Right forelimb (tissue), 1 donor: ENCODE measurements at places on chromosomes 16 and 17.
A peak's percentile ranks its signal among the peaks of the same experiment; 100 is the strongest.

- no peak for DNase-seq
These were observed 71.4 kb downstream of the ABR start for GRCh38 chr17:1108478-1108764.

DNA sequence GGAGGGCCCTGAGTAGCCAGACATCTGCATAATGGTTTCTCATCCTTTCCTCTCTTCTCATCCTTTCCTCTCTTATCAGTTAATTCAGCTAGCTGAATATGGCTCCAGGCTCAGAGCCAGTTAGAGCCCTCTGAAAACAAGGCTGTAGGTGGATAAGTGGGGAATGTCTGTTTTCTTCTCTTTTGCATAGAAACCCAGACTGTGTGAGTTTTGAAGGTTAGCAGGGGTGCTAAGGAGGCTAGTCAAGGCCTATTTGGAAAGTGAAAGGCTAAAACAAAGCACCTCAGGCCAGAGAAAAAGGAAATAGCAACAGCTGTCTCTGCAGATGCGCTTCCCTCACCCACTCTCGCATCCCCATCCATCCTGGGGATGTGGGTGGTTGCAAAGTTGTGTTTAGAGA lies 420.9 kb downstream of the SHISA9 start:
- no peak for DNase-seq

DNA sequence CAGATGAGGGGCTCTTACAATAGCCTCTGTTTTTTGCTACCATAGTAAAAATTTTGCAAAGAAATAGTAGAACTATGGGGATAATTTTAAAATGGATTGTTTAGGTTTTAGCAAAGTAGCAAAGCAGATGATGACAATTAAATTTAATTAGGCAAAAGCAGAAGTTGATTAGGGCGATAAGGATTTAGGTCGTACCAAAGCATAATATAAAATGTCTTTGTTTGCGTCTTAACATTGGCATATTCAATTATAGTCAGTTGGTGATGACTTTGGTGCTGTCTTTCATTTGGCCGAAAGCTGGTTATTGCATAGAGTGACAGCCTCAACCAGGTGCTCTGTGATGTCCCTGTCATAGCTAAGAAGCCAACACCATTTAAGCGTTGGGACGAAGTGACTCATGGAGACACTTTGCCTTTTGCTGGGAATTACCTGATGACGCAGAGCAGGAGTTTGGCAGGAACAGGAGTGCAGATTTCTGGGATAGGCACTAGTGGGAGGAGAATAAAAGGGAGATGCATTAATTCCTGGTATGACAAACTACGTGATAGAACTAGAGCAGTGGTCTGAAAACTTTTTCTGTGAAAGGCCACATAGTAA lies 38.3 kb downstream of the MAP2K6 start:
- DNase-seq, result no peak

DNA sequence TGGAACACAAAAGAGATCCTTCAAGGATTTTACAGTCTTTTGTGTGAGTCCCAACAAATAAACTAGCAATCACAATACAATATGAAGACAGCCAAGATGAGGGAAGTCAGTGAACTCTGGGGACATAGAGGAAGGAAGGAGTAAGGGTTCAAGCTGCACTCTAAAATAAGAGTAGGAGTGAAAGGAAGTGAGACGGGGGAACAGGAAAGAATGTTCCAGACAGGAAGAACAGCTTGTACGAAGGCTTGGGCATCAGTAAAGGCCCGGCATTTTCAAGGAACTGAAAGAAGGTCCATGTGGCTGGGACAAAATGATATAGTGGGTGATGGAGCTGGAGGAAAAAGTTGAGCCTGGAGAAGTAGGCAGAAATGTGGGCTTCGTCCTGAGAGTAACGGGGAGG lies 4.5 kb downstream of the CCL17 start:
- no peak for DNase-seq

DNA sequence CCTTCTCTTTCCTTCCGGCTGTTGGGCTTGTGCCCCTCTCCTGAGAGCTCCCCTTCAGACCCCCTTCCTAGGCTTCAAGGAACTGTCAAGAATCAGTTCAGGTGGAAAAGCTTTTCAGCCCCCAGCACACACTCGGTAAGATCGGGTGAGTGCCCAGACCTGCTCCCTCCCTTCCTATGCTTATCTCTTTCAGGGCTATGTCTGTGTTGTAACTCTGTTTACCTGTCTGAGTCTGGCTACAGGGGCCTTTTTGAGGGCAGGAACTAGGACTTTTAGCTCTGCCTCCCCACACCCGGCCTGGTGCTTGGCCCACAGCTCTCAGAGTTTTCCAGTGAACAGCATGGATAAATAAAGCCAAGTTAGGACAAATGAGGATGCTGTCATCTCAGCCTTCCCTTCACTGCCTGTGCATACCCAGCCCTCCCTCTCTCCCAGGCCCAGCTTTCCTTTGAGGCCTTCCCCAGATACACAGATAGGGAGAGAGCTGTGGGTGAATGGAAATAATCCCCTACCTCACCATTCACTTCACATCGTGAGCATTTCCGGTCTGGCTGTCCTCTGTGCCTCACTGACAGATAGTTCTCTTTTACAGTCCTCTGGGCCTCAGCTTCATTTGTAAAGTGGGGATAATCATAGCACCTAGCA lies 5.7 kb upstream of the MRPS23 start:
- DNase-seq, result no peak

- DNase-seq, result no peak
These were observed 17.5 kb downstream of the NDUFAF8 start for GRCh38 chr17:81256616-81257015.

DNA sequence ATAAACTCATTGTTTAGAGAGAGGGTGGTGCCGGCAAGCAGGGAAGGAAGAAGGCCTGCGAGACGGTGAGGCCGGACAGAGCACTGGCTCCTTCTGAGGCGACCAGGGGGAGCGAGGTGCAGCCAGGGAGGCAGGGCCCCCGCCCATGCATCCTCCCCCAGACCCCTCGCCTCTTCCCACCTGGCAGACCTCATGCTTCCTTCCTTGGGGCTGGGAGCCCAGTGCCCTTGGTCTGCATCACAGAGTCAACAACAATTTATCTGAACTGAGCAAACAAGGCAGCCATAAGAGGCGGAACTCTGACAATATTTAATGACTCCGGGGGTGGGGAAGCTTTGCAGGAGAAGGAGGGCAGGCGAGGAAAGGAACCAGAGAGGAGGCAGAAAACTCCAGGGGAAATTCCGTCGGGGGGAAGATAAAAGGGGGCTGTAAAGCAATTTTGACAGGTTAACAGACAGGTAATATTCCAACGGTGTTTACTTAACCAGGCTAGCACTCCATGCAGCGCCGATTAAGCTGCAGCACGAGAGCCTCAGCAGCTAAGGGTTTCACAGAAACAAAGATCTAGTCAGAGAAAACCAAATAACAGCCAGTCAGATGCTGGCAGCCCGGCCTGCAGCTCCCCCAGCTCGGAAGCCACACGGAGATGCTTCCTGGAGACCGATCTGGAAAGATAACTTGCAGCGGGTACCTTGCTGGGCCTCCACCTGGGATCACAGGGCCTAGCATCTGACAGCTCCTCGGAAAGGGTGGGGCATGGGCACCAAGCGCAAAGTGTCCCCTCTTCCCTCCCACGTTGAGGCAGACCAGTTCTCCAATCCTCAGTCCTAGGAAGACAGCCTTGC lies 398.2 kb downstream of the SOX9 start:
- DNase-seq, result no peak

GRCh38 chr17:80389011-80389995 lies 25.7 kb upstream of the ENDOV start:
- DNase-seq, result no peak

- DNase-seq, result no peak
These were observed 295.0 kb downstream of the CEP112 start for GRCh38 chr17:65896889-65897288.

DNA sequence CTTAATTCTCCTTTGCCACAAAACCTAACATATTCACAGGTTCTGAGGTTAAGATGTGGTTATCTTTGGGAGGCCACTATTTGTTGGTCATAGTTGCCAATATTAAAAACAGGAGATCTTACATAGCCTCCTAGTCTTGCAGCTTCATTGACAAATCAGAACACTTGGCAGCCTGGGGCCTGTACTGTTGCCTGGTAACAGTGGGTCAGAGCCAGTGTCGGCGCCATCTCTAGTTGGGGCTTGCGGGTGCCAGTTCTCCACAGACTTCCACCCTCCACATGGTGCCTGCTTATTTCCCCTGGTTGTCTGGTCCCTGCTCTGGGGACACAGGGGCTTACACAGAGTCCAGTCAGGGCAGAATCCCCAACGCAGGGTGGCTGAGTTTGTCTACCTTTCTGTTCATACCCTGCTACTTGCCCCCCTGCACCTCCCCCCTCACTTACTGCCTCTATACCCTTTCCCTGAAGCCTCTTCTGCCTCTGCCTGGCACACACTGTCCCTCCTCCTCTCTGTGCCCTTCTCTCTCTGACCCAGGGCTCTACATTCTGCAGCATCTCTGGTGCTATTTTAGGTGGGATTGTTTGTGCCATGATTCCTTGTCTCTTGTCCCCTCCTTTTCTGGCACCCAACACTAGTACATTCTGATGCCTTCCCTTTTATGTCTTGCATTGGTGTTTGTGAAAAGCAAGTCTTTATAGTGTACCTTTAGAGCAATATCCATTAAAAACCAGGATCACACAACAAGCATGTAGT lies 13.4 kb downstream of the EPN2 start:
- DNase-seq, result no peak

- no peak for DNase-seq
These were observed 39.2 kb downstream of the KSR1 start for GRCh38 chr17:27495460-27495859.

DNA sequence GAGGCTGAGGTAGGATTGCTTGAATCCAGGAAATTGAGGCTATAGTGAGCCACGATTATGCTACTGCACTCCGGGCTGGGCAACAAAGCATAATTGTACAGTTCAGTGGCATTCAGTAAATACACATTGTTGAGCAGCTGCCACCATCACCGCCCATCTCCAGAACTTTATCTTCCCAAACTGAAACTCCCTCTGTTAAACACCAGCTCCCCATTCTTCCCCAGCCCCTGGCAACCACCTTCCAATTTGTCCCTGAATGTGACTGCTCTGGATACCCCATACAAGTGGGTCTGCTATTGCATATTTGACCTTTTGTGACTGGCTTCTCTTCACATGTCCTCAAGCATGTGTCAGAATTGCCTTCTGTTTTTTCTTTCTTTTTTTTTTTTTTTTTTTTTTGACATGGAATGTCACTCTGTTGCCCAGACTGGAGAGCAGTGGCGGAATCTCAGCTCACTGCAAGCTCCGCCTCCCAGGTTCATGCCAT lies 2.9 kb downstream of the RPL38 start:
- DNase-seq, result no peak

- DNase-seq, result no peak
These were observed 2.0 kb downstream of the ADAT1 start for GRCh38 chr16:75621170-75621477.

- no peak for DNase-seq
These were observed 5.6 kb downstream of the BAIAP3 start for GRCh38 chr16:1338855-1339675.

GRCh38 chr17:1673041-1673785 lies 11.5 kb downstream of the PRPF8 start:
- no peak for DNase-seq

DNA sequence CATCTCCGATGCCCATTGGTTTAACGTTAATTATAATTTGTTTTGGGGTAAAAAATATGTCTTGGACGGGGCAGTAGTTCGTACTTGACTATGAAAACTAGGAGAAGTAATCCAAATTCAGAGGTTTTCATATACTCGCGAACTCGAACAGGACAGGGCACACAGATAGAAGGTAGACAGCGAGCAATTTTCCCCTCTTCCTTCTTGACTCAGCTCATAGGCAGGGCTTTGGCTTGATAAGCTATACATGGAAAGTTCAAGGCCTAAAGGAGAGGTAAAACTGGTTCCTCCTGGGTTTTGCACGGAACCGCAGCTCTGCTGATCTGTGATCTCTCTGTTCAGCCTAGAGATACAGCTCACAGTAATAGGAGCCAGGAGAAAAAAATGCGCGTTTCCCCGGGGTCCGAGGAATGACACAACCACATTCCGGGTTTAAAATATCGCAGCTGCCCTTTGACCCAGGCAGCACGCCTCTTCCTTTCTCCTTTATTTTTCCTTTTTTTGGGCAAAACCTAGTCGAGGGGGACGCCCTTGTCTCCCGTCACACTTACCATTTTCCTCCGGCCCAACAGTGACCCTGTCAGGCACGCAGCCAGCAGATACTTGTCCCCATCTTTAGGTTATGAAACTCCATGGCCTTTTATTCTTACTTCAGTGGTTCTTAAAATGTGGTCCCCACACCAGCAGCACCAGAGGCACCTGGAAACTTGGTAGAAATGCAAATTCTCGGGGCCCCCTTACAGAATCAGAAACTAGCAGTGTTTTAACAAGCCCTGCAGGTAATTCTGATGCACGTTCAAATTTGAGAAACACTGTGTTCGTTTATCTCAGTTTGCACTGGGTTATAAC lies 1.7 kb upstream of the LASP1 start:
- peak; percentile 59 for DNase-seq

GRCh38 chr16:23836078-23836403 lies 258 bp downstream of the PRKCB start:
- no peak for DNase-seq

DNA sequence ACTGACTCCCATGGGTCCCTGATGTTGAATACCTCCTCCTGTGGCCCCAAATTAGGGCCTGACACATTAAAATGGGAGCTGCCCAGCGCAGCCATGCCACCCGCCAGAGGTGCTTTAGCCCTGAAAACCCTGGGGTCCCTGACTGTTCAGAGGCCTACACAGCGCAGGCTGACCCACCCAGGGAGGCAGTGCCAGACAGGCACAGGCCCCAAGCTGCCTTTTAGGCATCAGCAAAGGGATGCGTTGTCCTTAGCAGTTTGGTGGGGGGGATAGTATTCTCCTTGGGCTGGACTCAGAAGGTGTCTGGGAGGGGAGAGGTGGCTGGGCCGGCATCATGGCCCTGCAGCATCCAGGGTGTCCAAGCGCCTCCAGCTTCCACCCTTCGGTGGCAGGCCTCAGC lies 1.4 kb downstream of the RAPGEFL1 start:
- no peak for DNase-seq

DNA sequence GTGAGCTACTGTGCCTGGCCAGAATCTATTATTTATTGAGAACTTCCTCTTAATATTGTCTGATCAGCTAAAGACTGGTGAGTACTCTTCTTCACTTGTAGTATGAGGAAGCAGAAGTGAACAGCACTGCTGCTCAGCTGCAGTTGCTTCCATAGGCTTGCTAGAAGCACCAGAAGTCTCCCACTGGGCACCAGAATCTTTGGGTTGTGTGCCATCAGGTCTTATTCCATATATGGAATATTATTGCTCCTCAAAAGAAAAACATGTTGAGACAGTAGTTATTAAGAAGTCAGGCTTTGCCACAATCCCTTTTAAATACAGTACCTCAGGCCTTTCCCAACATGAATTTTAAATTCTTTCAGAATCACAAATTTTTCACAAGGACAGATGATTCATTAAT lies 17.2 kb downstream of the SNTB2 start:
- DNase-seq, result no peak

GRCh38 chr17:61058066-61058465 lies 341.6 kb upstream of the TBX2 start:
- no peak for DNase-seq
